Activated effector memory CD4-positive, alpha-beta T cell treated with anti-CD3 and anti-CD28 coated beads, Interleukin-2, amount 50 U/mL, for 16 hours (primary cell): ENCODE measurements at places on chromosomes 7 and 10.
A peak's percentile ranks its signal among the peaks of the same experiment; 100 is the strongest.

DNA sequence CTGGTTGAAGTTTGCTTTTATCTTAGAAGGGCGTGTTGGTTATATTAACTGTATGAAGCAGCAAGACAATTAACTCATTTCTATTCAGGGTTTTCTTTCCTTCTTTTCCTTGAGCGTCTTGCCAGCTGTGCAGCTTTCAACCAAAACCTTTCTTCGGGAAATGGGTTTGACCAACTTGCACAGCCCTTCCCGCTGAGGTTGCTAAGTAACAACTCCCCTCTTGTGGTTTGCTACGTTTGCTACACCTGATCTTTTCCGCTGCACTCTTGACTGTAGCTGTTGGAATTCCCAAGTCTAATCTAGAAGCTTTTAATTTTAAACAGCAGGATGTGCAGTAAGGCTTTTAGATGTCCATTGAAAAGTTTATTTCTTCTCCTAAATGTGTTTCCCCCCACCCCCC, 116.9 kb downstream of the CDCA7L start:
- no peak for DNase-seq

DNA sequence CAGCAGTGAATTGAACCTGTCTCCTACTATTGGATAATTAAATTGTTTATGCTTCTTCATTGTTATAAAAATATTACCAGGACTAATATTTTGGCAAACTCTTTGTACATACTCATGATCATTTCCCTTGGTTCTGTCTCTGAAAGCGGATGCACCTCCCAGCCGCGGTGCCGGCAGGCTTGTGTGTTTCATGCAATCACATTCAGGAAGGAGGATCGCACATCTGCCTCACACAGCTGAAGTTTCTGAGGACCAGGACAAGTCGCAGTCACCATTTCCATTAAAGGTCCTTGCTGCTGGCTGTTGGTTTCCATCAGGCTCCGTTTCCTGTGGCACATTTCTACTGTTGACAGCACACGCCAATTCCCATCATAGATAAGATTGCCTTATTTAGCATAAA, 117.8 kb upstream of the SHH start:
- peak; percentile 52 for DNase-seq

DNA sequence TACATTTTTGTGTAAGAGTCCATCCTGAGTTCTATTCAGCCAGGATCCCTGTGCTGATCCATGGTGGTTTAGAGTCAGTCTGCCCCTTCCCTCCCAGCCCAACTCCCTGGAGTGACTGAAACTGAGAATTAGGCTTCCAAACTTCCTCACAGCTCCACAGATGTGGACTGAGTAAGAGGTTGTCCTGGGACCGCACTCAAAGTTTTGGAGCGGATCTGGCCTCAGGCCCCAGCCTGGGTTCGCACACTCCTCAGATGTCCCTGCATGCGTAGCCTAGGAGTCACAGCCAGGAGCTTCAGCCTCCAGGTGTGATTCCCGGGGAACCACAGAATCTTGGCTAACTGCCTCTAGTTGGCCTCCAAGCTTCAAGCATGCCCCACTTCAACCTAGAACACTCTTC, 218.1 kb downstream of the C7orf25 start:
- no peak for DNase-seq

DNA sequence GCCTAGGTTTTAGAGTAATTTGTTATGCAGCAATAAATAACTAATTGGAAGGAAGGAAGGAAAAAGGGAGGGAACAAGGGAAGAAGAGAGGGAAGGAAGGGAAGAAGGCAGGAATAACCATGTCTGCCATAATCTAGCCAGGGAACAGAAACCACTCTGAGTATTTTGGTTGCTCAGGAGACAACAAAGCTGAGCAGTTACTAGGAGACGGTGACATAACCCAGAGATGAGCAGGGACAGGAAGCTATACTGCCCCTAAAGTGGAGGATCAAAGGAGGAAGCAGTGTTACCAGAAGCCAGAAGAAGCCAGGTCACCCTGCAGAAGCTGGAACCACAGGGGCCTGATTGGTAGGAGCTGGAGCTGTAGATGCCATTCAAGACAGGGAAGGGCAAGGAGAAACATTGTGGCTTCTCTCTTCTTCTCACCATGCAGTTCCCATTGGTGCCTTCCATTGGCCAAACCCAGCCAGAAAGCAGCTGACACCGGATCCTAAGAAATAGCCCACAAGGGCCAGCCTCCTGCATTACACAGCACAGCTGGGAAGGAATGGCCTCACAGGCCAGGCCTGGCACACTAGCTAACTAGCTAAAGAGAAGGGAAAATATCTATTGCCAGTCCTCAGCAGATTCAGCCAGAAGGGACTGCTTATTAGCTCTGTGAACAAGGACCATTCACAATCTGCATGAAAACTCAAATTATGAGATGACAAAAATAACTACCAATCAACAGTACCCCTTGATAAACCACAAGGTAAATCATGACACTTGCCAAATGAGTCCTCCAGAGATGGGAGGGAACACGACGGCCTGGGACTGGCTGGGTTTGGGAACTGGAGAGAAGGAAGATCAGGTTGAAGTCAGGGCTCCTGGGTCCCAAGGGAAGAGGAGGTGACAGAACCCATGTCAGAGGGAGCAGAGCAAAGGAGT, 184.5 kb upstream of the NFE2L3 start:
- DNase-seq: no peak

DNA sequence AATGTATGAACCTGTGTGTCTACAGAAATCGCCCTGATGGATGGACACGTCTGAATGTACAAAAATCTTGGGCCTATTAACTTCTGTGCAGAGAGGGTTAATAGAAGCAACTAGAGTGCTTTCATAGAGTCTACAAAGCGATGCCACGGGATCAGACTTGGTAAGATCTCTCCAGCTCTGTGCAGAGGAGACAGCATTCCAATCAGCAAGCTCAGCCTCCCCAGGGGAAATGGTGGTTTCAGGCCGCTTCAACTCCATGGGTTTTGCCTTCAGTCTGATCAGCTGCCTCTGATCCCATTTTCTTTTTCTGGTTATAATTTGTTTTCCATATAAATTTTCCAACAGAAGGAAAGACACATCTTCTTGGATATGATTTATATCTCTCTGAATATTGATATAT, 35.1 kb upstream of the COBL start:
- DNase-seq: no peak

DNA sequence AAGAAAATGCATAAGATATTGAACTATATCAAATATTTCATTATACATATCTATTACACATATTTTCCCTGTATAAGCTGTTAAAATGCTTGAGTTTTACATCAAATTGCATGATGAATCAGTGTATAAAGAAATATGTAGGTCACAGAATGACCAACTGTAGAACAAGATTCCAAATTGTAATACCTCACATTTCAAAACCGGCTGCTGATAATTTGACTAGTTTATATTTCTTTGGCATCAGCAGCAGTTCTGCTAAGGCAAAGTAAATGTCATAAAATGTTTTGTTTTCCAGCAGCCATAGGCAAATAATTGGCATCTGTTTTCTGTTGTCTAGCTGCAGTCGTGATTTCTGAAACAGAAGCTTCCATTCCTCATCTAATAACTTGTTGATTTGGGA, 633.9 kb downstream of the ARL4A start:
- DNase-seq: no peak

- no peak for DNase-seq
Measured at GRCh38 chr7:139127648-139128047, 18.1 kb upstream of the ZC3HAV1 start.

- DNase-seq: no peak
Measured at GRCh38 chr7:143248761-143249354, 14.4 kb upstream of the GSTK1 start.

GRCh38 chr7:94509264-94509886, at the start of gene CASD1:
CASD1 (plus strand) TSS chr7:94509809; CDS start chr7:94510085, 276 bp downstream.
- DNase-seq: peak; percentile 86

DNA sequence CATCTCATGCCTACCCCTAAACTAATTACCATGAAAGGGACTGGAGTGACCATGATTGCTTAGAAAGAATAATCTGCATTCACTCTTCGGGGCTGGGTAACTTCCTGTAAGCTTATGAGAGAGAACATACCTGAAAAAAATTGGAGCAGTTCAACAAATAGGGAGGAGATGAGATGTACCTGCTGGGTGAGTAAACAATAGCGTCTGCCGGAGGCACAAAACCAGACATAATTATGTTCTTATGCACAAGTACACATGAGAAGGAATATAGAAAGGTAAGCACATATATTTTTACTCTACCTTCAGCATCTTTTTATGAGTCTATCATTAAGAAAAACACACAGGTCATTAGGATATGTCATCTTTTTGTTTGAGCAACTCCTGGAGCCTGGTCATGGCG, 224.6 kb upstream of the FERD3L start:
- DNase-seq: no peak

DNA sequence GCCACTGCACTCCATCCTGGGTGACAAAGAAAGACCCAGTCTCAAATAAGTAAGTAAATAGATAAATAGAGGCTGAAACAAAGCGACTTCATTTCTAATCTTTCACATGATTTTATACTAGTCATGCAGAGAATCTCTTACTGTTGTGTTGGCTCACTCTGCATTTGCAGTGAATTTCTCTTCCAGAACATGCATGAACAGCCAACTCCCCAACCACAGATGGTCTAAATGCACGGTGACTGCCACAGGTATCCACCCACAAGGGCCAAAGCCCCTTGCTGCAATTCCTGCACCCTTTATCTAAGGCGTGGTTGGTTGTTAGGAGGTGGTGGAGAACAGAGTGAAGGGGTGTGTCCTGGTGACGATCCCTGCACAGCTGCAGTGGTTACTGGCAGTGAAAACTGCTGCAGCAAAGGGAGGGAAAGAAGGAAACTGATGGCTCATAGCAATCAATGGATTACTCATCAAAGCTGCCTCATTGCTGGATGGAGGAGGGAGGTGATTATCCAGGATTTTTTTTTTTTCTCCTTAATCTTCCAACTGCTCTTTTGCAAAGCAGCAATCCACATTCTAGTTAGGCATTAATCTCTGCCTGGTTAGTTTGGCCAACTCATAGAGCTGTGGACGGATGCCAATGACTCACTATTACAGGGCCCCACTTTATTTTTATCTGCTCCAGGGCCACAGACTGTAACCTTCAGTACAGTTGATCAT, 50.6 kb downstream of the PRTFDC1 start:
- no peak for DNase-seq

GRCh38 chr10:44843484-44843883, 67.7 kb upstream of the TMEM72 start:
- DNase-seq: no peak
